CD4-positive, alpha-beta T cell treated with Interleukin-2 at 100 ng/mL for 4 hours (primary cell): ENCODE measurements at places on chromosomes 1 and 21.

GRCh38 chr1:161074676-161075368 lies 5.1 kb upstream of the ARHGAP30 start:
- no peak for DNase-seq

DNA sequence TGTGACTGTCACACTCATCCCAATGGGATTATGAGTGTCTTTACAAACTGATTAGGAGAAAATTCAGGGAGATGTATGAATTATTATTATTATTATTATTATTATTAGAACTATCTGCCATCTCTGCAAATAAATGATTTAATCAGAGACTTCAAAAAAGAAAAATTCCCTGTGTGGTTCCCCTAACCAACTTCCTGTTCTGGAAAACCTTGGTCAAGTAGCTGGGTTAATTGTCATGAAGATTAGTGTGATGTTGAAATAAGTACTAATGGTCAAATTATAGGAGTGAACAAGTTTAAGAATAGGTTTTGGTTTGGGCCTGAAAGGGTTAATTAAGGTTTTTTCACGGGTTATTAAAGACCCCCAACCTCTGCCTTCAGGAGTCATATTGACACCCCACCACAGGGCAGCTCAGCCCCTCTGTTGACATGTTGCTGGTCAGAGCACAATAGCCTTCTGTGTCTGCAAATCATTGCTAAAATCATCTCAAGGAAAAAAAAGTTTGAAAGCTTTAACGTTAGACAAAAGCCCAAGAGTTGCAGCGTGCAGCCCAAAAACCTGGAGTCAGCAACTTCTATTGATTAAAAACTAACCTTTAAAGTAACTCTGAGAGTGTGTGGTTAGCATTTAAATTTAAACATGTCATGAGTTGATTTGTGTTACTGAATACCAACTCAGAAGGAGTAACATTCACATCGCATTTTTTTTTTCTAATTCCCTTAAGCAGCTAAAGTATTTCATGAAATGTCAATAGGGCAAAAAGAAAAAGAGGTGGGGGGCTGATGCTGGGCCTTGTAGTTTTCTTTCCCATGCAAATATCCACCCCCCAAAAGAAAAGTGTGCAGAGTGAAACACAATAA lies 272.5 kb downstream of the TM2D1 start:
- no peak for DNase-seq

- no peak for DNase-seq
Observed at GRCh38 chr1:226066415-226067078, 4.0 kb downstream of the H3-3A start.

DNA sequence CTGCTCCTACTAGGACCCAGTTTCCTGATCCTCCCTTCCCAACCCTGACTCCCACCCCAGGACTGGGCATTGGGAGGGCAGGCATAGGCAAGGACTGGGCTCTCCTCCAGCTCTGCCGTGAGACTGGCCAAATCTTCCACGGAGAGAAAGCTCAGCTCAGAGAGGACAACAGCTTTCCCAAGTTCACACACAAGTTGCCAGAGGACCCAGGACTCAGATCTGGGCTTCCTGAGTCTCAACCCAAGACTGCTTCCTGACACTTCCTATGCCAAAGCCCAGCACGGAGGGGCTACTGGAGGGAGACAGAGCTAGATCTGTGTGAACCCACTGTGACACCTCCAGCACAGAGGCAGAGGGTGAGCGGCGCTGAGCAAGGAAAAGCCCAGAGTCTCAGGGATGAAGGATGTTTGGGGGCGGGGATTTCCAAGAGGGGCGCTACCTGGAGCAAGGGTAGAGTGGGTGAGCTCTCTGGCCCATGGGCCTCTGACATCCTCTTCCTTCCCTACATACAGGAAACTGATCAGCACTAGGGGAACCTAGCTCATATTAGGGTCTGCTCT lies 7.1 kb downstream of the PDZK1IP1 start:
- DNase-seq: no peak

DNA sequence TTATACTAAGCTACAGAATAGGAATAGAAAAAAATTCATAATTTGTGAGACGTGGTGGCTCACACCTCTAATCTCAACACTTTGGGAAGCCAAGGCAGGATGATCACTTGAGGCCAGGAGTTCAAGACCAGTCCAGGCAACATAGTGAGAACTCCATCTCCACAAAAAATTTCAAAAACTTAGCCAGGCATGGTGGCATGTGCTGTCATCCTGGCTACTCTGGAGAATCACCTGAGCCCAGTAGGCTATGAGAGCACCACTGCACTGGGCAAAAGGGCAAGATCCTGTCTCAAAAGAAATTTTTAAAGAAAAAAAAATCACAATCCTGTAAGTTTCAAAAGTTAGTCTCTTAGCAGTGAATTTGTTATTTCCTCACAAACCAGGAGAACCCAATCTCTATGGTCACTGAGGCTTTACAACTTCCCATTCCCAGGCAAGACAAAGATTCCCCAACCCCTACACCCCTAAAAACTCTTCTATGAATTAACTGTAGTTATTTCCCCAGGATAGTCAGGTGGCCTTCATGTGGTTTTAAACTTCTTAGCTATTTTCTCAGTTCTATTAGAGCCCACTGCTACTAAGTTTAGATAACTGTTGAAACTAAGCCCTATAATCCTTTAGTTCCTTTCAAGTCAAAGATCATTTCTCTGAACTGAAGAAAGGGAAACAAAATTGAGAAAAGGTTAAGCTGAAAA lies 74.5 kb downstream of the FOXJ3 start:
- DNase-seq: no peak

DNA sequence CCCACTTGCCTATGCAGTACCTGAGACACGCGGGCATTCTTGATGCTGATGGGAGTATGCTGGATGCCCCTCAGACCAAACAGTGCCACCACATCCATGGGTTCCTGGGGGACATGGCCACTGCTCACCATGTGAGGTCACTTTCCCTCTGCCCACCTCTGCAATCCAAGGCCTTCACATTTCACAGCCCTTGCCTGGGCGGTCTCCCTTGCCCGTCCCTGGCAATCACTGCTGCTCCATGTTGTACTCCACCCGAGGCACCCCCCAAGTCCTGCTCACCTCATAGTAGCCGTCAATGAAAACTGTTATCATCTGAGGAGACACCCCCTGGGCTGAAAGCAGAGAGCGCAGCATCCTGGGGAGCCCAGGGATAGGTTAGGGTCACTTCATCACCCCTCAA lies 4.9 kb downstream of the POMGNT1 start:
- DNase-seq: no peak

DNA sequence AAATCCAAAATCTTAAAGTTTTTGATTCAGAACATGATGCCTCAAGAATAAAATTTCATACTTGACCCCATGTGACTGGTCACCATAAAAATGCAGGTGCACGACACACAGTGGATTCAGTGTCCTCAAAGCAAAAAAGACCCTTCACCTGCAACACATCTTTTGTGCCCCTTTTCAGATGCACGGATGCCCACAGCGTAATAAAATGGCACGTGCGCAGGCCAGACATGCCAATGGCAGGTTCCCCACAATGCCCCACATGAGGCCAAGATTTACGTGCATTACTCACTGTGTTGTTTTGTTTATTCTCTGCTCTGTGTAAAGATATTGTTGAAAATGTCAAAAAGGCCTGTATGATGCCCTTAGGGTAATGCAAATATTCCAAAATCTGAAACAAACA lies 9.3 kb downstream of the KCNA10 start:
- DNase-seq: no peak

DNA sequence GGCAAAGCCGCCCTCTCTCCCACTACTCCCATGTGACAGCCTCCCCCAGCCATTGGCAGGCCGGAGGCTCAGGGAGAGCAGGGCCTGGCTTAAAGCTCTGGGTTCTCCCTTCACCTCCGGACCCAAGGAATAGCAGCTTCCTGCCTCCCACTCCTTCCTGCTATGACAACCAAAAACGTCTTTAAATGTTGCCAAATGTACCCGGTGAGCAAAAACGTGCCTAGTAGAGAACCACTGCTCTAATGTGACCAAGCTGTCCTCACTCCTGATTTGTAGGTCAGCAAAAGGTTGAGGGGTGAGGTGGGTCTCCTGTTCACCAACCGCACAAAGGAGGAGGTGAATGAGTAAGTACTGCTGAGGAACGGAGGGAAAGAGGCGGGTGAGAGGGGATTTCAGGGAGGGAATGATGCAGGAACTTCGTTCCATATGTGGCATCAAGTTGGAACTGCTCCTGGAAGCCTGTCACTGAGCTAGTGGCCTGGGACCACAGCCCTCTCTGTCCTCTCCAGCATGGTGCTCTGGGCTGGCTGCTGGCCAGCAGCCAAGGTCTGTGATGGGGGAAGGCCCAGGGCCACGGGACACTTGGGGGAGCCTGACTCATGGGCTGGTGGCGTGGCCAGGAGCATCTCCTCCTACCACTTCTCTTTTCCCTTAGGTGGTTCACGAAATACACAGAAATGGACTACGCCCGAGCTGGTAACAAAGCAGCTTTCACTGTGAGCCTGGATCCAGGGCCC lies 5.7 kb downstream of the MRTO4 start:
- DNase-seq: no peak

DNA sequence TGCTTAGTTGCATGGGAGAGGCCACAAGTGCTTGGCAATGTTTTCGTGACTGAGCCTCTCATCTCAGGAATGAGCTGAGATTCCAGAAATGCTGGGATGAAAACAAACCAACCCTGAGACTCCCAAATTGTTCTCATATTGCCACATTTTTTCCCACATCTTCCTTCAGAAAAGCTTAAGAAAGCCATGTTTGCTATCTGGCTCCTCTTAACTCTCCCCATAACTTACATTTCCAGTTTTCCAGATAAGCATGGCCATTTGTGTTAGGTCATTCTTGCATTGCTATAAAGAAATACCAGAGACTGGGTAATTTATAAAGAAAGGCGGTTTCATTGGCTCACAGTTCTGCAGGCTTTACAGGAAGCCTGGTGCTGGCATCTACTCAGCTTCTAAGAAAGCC lies 17.2 kb downstream of the DSCAM start:
- DNase-seq: no peak

GRCh38 chr1:165883056-165883455 lies 55.6 kb downstream of the UCK2 start:
- no peak for DNase-seq

DNA sequence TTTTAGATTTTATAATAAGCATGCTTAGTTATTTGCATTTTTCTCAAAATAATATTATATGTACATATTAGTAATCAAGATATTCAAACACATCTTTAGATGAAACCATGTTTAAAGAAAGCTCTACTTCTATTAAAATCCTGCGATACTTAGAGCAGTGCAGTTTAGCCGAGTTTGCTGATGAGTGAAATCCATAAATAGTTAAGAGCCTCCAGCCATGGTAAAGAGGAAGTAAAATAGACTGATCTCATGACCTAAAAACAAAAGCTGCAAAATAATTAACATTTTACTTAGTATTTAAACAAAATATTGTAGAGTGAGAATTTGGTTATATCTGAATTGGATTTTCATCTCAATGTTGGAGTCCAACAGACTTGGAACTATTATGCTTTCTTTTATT lies 147.4 kb upstream of the NRIP1 start:
- no peak for DNase-seq

DNA sequence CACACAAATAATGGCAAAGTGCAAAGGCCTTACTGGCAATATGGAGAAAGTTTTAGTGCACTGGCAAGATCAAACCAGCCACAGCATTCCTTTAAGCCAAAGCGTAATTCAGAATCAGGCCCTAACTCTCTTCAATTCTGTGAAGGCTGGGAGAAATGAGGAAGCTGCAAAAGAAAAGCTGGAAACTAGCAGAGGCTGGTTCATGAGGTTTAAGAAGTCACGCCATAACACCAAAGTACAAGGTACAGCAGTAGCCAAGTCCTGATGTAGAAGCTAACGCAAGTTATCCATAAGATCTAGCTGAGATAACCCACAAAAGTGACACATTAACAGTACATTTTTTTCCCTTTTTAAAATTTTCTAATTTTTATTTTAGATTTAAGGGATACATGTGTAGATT lies 57.1 kb downstream of the SLC27A3 start:
- no peak for DNase-seq

DNA sequence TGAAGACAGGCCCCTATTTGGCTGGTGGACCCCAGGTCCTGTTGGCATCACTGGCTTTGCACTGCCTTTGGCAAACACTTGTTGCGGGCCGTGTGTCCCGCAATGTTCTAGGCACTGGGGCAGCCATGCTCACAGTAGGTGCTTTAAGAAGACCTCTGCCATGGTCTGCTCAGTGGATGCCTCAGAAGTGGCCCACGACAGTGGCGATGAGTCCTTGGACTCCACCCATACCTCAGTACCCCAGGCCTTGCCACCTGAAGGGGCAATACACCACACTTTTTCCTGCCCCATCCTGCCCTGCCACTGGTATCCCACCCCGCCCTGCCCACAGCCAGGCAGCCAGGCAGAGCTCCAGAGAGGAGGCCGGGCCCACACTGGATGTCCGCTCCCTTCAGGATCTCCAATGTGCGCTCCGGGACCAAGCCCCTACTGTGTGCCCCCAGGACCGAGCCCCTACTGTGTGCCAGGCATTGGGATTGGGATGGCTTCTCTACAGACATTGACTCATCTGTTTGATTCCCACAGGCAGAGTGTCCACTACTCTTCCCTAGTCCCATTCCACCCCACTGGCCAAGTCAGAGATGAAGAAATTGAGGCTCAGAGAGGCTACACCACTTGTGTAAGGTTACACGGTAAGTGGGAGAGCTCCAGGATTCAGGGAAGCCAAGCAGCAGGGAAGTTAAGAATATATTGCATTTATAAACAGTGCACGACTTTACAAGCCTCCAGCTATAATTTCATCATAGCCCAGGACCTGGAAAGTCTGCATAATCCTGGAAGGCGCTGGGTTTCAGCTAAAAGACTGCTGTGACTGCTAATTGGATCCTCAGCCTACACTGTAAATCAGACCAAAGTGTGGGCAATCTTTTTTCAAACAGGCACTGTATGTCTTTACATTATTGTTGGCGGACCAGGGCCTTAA lies 101.6 kb downstream of the DMRTB1 start:
- no peak for DNase-seq

- no peak for DNase-seq
Observed at GRCh38 chr1:115307661-115308060, 30.4 kb downstream of the NGF start.

GRCh38 chr21:42002421-42002958 lies 7.7 kb downstream of the ZBTB21 start:
- DNase-seq: peak; percentile 63
